ENCODE measurements at places on chromosomes 16 and 17.

GRCh38 chr17:39834017-39834416 is 30.1 kb downstream of the IKZF3 start:
- no peak for DNase-seq

DNA sequence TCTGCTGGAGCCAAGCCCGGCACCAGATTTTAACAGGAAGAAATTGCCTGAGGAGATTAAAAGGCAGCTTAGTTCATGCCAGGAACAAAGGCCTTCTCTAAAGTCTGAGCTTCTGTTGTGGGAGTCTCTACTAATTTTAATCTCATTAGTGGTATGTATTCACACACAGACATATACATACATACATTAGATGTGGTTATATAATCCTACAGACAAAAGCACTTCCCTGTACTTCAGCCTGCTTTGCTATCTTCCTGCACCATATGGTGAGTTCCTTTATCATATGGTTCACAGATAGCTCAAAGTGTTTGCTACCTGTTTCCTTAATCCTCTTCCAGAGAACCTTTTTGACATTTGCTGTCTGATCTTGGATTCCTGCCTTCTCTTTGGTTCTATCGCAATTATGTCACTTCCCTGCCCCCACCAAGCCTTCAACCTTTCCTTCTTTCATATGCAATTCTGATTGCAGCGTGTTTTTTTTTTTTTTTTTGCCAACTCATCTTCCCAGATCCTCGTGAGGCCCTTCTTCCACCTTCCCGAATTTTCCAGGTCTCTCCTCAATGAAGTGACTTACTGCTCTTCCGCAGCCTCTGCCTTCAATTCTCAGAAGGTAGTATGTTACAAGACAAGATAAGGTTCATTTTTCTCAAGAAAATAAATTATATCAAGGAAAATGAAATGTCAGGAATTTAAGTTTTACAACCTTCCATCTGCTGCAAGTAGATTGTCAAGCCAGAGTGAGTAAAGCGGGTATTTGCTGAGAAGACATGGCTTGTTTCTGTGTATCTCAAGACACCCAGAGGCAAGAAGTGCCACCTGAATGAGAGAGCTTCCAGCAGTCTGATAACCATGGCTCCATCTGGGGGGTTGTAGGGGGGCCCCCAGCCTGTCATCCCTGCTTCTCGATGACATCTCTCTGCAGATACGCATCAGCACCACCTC is 120.2 kb upstream of the CACNG3 start:
- DNase-seq: no peak

- no peak for DNase-seq
Observed at GRCh38 chr16:31006086-31006385, 4.4 kb downstream of the STX1B start.

DNA sequence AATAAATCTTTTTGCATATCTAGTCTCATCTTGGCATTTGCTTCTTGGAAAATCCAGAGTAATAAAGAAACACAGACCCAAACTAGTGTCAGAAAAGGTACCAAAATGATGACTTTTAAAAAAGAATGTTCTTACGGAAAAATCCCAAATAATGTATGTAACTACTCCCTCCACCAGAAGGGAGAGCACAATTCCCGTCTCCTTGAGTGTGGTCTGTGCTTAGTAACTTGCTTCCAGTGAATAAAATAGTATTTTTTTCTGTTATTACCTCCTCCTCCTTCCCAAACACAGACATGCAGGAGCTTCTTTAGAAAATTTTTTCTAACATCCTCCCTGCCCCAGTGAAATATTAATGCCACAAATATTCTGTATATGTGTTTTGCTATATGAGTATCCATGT is 358.1 kb downstream of the ZFHX3 start:
- no peak for DNase-seq

DNA sequence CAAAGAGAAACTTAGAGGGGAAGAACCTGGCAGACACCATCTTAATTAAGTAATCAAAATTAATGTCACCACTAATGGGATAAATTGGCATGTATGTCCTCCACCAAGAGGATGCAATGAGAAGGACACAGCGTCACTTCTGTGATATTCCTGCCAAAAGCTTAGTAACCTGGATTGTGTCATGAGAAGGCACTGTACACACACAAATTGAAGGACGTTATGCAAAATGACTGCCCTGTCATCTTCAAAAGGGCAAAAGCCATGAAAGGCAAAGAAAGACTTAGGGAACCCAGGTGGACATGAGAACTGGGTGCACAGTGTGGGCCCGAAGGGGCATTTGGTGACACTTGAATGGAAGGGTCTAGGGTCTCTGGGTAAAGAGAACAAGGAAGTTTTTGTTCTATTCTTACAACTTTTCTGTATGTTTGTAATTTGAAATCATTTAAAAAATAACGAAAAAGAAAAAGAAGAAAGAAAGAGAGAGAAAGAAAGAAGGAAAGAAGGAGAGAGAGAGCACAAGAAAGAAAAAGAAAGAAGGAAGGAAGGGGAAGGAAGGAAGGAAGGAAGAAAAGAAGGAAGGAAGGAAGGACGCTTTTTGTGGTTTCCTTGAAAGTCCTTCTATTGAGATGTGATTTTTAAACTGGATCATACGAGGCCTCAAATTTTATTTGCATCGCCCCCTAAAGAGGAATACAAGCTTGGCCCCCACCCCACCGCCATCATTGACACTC is 4.0 kb upstream of the APOH start:
- no peak for DNase-seq

DNA sequence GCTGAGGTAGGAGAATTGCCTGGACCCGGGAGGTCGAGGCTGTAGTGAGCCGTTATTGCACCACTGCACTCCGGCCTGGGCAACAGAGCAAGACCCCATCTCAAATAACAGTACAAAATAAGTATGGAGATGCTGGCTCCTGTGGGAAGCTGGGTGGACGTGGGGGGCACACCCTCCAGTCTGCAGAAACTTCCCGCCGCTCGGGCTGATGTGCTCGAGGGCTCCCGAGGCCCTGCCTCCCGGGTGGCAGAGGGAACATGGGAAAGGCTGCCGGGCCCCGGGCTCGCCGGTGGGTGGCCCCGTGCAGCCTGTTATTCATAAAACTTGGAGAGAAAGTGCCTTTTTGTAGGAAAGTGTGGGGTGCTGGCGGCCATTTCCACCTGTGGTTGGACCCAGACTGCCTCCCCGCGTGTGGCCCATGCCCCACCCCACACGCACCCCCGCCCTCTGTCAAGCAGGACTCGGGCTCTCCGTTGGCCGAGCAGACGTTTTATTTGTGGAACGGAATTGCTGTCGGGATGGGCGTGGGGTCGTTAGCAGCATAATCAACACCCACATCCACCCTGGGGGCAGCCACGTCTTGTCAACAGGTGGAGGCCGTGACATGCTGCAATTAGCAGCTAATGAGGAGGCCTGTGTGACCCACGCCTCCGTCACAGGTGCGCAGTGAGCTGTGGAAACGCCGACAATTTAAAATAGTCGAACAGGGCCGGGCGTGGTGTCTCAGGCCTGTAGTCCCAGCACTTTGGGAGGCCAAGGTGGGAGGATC is 7.4 kb upstream of the CIAO3 start:
- no peak for DNase-seq

- no peak for DNase-seq
Observed at GRCh38 chr17:70525961-70526360, 356.6 kb downstream of the KCNJ2 start.

DNA sequence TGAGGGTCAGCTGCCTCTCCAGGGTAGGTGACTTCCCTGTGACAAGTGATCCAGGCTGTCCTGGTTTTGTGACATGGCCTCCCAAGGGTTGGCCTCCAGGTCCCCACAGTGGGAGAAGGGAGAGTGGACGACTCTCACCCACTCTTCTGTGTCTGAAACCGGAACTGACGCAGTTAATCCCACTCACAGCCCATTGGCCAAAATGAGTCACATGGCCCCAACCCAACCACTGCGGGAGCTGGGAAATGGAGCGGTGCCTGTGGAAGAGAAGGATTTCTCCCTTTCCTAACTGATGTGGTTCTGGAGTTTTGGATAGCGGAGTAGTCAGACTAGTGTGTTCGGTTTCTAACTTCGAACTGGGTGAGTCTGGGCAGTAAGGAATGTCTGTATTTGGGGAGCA is 79.4 kb downstream of the ABCC6 start:
- DNase-seq: no peak

- no peak for DNase-seq
Observed at GRCh38 chr16:77662246-77662645, 60.1 kb upstream of the NUDT7 start.

GRCh38 chr17:43616421-43616820 is 45.3 kb downstream of the MEOX1 start:
- DNase-seq: no peak

DNA sequence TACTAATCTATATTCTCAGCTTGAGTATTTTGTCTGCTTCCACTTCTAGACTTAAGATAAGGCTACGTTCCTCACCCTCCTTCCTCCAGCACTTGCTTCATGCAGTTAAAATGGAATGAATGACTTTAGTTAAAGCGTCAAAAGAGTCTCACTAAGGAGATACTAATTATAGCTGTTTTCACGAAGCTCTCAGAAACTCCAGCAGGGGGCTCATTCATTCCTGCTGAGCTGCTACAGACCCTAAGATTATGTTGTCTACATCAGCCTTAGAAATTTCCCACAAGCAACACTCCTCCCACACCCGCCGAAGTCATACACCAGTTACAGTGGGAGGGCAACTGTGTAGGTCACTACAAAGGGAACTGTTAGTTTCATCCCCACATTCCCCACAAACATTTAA is 57.0 kb upstream of the KIFC3 start:
- DNase-seq: peak; percentile 13

DNA sequence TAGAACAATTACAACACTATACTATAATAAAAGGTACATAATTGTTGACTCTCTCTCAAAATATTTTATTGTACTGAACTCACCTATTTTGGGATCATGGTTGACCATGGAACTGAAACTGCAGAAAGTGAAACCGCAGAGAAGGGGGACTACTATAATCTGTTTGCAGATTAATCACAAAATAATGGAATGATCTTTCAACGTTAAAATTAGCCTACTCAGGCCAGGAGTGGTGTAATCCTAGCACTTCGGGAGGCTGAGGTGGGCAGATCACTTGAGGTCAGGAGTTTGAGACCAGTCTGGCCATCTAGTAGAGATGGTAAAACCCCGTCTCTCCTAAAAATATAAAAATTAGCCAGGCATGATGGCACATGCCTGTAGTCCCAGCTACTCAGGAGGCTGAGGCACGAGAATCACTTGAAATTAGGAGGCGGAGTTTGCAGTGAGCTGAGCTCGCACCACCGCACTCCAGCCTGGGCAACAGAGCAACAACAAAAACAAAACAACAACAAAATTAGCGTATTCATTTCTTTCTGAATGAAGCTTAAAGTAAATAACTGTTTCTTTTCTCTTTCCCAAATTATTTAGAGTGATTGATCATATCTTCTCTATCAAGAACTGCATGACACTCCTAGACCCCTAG is 45.6 kb downstream of the IKZF3 start:
- DNase-seq: no peak

DNA sequence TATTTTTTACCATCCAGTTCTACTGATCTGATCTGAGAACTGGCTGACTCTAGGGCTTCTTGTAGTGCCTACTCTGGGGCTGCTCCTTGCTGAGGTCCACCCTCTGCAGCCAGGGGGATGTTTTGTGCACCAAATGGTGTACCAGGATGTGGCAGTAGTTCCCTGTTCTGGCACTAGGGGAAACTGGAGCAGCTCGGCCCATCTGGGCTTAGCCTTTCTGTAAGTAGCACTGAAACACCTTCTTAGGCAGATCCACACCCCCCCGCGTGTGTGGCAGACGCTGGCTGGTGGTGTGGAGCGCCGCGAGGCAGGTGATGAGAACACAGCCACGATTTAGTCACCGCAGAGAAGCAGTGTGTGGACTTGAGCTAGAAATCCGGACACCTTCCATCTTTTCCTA is 17.0 kb downstream of the DUSP14 start:
- DNase-seq: peak; percentile 31

DNA sequence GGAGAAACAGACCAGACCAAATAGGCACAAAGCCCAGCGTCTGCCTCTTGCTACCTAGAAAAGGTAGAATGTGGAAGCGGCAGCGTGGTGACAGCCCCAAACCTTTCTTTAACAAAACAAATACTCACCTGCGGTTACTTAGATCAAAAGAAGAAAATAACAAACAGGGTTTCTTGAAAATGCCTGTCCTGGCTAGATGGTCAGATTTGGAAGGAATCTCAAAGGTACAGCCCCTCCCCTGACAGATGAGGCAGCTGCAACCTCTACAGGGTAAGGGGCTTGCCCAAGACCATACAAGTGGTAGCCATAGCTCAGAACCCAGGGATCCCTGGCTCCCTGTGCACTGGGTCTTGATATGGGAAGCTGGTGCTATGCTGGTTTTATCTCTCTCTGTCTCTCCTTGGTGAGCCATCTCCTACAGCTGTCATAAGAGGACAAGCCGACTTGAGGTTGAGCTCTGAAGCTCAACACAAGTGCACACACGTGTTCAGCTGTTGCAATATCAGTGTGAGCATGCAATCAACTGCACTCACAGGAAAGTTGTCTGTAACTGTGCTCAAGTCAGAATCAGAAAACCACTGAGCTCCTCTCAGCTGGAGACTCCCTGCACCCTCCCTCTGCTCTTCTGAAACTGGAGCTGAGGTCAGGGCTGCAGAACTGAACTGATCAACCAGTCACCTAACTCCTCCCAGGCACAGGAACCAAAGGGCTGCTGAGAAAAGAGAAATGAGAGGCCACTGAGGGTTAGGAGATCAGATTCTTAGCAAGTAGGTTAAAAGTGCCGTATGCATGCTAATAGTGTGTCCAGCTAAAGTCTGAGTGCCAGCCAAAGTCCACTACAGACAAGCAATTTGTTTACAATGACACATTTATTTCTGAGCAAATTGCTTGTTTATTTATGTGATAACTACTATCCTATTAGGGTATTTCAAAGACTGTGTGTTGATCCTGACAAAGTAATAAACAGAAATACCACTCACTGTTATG is 6.1 kb upstream of the RNF157 start:
- peak; percentile 64 for DNase-seq

GRCh38 chr17:67648032-67648905 is 69.5 kb upstream of the NOL11 start:
- DNase-seq: no peak

DNA sequence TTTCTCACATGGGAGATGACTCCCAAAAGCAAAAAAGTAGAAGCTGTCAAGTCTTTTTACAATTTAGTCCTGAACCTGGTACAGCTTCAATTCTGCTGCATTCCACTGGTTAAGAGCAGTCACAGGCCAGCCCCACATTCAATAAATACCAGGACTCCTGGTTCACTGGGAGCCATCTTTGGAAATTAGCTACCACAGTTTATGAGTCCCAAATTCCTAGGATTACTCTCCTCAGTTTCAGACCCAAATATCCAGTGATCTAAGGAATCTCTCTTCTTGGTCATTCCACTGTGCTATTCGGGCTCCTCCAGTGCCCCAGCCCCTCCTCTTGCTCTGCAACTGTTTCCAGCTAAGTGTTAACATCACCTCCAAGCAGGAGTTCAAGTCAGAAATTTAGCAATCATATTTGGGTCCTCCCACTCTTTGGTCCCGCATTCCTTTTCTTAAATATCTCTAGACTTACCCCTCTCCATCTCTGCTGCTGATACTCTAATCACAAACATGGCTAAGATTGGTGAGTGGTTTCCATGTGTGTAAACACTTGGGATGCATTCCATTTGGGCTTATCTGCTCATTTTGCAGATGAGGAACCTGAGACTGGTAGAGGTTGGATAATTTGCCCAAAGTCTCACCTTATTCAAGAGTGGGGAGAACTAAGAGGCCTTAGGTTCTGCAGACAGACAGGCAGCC is 9.6 kb upstream of the WIPF2 start:
- DNase-seq: peak; percentile 52
